ENCODE measurements at places on chromosomes 11 and 22.

DNA sequence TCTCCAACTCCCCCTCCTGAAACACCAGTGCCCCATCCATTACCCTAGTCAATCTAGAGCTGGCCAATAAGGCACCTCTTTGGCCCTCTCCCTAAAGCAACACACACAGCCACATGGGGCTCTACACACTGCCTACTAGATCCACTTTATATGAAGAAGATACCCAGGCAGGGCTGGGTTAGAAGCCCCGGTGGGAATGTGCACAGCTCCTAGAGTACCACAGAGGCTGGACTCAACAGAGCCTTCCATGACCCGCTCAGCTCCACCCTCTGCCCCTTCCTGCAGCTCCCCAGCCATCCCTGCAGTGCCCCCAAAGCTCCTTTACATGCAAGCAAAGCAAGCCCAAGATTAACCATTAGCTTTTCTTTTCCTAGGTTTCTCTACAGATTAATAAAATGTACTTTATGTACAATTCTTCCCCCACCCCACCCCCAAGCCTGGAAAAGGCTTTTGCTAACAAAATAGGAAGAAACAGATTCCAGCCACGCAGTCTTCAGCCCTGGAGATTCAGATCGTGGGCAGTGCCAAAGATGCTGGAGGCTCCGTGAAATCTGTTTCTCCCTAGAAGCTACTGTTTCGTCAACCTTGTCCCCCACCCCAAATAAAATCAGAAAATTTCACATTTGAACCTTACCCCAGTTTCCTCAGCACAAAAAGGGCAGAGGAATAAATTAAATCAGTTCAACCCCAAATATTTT lies 51.8 kb downstream of the IGSF9B start:
- H3K4me3 ChIP-seq: no peak overlapping the region
- H3K27ac ChIP-seq: no peak overlapping the region
- no peaks in the 10 kb centered on the region for H3K4me1 ChIP-seq
- no peaks in the 10 kb centered on the region for H3K27me3 ChIP-seq

DNA sequence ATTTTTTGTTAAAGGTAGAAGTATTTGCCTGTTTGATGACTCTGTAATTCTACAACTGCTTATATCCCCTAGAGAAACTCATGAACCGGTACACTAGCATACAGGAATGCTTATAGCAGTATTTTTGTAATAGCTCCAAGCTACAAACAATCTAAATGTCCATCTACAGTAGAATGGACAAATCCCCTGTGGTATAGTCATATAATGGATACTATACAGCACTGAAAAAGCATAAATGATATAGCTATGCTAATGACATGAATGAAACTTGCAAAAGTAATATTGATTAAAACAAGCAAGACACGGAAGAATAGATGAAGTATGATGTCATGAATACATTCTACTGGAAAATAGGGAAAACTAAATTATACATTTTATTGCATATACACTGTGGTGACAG lies 142.9 kb downstream of the CEP164 start:
- H3K4me3 ChIP-seq: no peak overlapping the region
- no peaks in the 10 kb centered on the region for H3K36me3 ChIP-seq
- H3K27ac ChIP-seq: no peak overlapping the region
- H3K27me3 ChIP-seq: no peaks in the 10 kb centered on the region

GRCh38 chr11:67504950-67505581 lies at the start of gene PITPNM1:
Gene PITPNM1 (minus strand): TSS chr11:67505363. CDS start chr11:67504180, 1,183 bp downstream.
- H3K4me3 ChIP-seq: peak within 1 kb of the TSS; percentile 88
- H3K27me3 ChIP-seq: peaks cover 1% of the 10 kb centered on the region
- peak within 1 kb of the TSS; percentile 70 for H3K27ac ChIP-seq
- DNase-seq: peak; percentile 89
- peaks cover 12% of the 10 kb centered on the region for H3K4me1 ChIP-seq

- H3K27me3 ChIP-seq: no peaks in the 10 kb centered on the region
- H3K4me1 ChIP-seq: no peaks in the 10 kb centered on the region
- H3K27ac ChIP-seq: no peak overlapping the region
- peaks cover 45% of the 10 kb centered on the region for H3K36me3 ChIP-seq
- DNase-seq: no peak
Observed at GRCh38 chr11:121618516-121618915, 165.7 kb upstream of the SORL1-AS1 start.

- DNase-seq: no peak
- H3K27ac ChIP-seq: no peak overlapping the region
- H3K27me3 ChIP-seq: no peaks in the 10 kb centered on the region
- peaks cover 59% of the 10 kb centered on the region for H3K36me3 ChIP-seq
- no peaks in the 10 kb centered on the region for H3K4me1 ChIP-seq
Observed at GRCh38 chr22:21932347-21932746, 20.3 kb downstream of the PPM1F start.

DNA sequence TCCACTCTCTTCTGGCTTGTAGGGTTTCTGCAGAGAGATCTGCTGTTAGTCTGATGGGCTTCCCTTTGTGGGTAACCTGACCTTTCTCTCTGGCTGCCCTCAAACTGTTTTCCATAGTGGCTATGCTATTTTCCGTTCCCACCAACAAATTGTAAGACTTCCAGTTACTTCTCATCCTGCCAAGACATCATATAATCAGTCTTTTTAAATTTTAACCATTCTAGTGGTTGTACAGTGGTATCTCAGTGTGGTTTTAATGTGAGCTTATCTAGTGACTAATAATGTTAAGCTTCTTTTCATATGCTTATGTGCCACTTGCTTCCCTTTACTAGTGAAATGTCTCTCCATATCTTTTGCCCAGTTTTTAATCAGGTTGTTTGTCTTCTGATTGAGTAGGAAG lies 13.6 kb upstream of the TRIM29 start:
- H3K4me1 ChIP-seq: no peaks in the 10 kb centered on the region
- no peak overlapping the region for H3K4me3 ChIP-seq
- H3K36me3 ChIP-seq: no peaks in the 10 kb centered on the region
- H3K27me3 ChIP-seq: no peaks in the 10 kb centered on the region

DNA sequence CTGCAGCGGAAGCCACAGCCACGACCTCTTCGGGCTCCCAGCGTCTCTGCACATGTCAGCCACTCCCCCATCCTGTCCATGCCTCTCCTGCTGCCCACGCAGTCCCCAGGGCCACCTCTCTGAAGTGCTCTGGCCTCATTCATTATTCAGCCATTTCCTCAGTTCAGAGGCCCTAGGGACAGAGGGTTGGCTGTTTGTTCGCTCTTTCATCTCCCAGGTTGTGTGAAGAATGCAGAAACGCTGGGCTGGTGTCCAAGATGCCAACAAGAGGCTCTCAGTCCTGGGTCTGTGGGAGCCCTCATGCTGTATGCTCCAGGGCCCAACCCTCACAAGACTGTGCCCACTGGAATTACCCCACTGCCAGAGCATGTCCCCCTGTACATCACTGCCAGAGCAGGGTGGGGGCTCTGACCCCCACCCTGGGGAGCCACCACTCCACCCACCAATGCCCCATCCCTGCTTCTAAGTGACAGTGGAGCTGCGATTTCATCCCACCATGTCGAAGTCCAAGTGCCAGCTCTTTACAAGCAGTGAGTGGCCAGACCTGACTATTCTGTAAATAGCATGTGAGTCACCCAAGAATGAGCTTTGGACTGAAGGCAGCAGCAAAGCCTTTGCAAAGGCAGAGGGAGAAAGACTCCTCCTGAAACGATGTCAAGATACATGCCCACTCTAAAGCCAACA lies 209.6 kb downstream of the BUD13 start:
- no peaks in the 10 kb centered on the region for H3K36me3 ChIP-seq
- H3K27ac ChIP-seq: no peak overlapping the region
- no peak overlapping the region for H3K4me3 ChIP-seq

Data from endodermal cell (in vitro differentiated cells).